ENCODE measurements at places on chromosomes 7 and 10. TPM values are rescaled to one million over a fixed set of nuclear protein-coding genes. Genes with fewer than 3 reads are reported as not detected.

The NAT16 gene
- total RNA-seq = not detected

- ATAC-seq = no peak
These were observed 60.8 kb upstream of the SORCS3 start for GRCh38 chr10:104580321-104580720.

The UBE2H gene
- 84.3 TPM for total RNA-seq

The SPDYE5 gene
- not detected for total RNA-seq

Data from gastroesophageal sphincter (tissue), 4 donors.